Activated B cell treated with CpG ODN at 0.5 μM for 24 hours (primary cell): ENCODE measurements at places on chromosomes 13 and 19. TPM values are rescaled to one million over a fixed set of nuclear protein-coding genes. Genes with fewer than 3 reads are reported as not detected.
A peak's percentile ranks its signal among the peaks of the same experiment; 100 is the strongest.

Gene KCNC3
- total RNA-seq = 34.5 and 44.3 TPM in 2 replicates

GRCh38 chr13:78657699-78658629 is 991 bp downstream of the OBI1 start:
- peaks cover 39% of the 10 kb centered on the region for H3K4me1 ChIP-seq
- H3K27me3 ChIP-seq = no peaks in the 10 kb centered on the region
- peaks cover 21% of the 10 kb centered on the region for H3K36me3 ChIP-seq
- DNase-seq = no peak

GRCh38 chr19:48568345-48568886 is 16.4 kb downstream of the SULT2B1 start:
- H3K27ac ChIP-seq = no peak overlapping the region
- peaks cover 9% of the 10 kb centered on the region for H3K27me3 ChIP-seq
- H3K4me1 ChIP-seq = peaks cover 2% of the 10 kb centered on the region

DNA sequence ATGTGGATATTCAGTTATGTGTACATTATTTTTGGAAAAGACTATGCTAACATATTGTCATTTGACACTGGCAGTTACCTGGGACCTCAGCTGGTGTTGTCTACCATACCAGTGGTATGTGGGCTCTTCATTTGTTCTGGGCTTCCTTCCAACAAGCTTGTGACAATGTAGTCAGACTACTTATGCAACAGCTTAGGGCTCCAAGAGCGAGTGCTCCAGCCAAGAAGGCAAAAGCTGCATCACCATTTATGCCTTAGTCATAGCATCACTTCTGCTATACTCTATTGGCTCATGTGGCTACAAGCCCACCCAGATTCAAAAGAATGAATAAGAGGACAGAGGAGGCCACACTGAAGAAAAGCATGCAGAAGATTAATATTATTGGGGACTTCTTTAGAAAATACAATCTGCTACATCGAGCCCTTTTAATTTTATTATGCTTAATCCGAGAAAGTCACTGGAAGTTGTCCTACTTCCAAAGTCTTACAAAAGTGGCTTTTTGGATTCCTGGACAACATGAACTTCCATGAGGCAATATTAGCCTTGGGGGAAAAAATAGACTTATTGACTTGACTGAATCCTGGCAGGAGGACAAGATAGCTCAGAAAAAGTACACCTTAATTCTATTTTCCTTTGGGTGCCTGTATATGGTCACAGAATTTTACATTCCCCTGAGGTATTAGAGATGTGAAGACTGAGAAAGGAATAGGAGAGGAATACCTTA is 529.4 kb upstream of the HTR2A start:
- DNase-seq = no peak
- no peak overlapping the region for H3K27ac ChIP-seq
- no peaks in the 10 kb centered on the region for H3K4me1 ChIP-seq
- no peak overlapping the region for H3K4me3 ChIP-seq
- H3K27me3 ChIP-seq = peaks cover 2% of the 10 kb centered on the region
- no peaks in the 10 kb centered on the region for H3K36me3 ChIP-seq

DNA sequence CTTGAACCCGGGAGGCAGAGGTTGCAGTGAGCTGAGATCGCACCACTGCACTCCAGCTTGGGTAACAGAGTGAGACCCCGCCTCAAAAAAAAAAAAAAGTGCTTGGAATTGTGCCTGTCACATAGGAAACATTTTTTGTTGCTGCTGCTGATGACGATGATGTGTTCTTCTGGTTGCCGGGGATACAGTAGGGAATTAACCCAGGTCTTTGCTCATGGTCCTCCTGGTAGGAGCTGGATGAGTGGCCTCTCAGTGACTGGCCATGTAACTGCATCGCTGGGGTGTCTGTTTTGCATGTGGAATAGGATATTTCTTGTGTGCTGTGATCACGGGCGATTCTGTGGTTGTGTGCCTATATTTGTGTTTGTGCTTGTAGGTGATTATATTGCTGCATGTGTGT is 4.7 kb upstream of the CNFN start:
- H3K4me1 ChIP-seq = peaks cover 30% of the 10 kb centered on the region
- no peaks in the 10 kb centered on the region for H3K36me3 ChIP-seq
- H3K27me3 ChIP-seq = peaks cover 14% of the 10 kb centered on the region

GRCh38 chr19:16470911-16471811 is 609 bp downstream of the EPS15L1 start:
- H3K4me3 ChIP-seq = peak overlapping the region; percentile 86
- H3K27ac ChIP-seq = peak overlapping the region; percentile 7
- H3K36me3 ChIP-seq = peaks cover 13% of the 10 kb centered on the region
- H3K4me1 ChIP-seq = peaks cover 43% of the 10 kb centered on the region
- DNase-seq = peak; percentile 37

Gene CYP2A6
- not detected in 2 replicates for total RNA-seq

Gene IL4I1
- total RNA-seq = 24.0 and 25.5 TPM in 2 replicates

Gene CHST8
- not detected in 2 replicates for total RNA-seq

Gene CYP4F12
- total RNA-seq = not detected in 2 replicates

Gene EPN1
- 56.6 and 65.2 TPM in 2 replicates for total RNA-seq

Gene NLRP5
- not detected in 2 replicates for total RNA-seq

Gene GRK1
- 0.07 and 0.44 TPM in 2 replicates for total RNA-seq
